CD8-positive, alpha-beta memory T cell (primary cell): ENCODE measurements at places on chromosomes 1 and 21. TPM values are rescaled to one million over a fixed set of nuclear protein-coding genes. Genes with fewer than 3 reads are reported as not detected.

REN gene
- not detected for total RNA-seq

CFAP74 gene
- total RNA-seq, result not detected

DNA sequence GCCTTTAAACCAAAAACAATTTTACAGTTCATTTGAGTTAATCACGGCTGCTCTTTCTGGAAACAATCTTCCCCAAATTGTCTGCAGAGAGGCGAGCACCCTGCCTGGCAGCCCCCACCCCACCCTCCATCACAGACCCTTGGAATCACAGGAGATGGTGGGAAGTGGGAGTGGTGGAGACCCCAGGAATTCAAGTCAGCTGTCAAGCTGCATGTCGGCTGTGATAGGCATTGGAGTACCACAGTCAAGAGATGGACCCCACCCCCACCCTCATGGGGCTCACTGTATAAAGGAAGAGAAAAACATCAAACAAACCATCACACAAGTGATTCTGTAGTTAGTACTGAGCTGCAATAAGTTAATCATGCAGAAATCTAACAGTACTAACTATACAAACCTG is 360.4 kb downstream of the MATN1 start:
- no peaks in the 10 kb centered on the region for H3K27me3 ChIP-seq
- no peak overlapping the region for H3K27ac ChIP-seq
- H3K36me3 ChIP-seq, result no peaks in the 10 kb centered on the region
- no peak for DNase-seq
- H3K4me3 ChIP-seq, result no peak overlapping the region

DNA sequence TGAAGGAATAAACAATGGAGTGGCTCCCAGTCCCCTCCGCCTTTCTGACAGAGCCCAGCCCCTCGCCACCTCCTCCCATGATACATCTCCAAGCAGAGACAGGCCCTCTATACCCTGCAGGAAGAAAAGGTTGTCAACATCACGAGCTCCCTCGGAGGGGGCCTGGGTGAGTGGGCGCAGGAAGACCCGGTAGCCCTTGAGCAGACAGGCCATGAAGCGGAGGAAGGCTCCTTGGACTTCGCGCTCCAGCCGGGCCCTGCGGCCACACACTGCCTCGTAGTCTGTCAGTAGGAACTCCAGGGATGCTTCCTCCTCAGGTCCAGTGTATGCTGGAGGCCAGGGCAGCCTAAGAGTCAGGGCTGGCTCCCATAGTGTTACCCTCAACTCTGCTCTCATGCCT is 7.0 kb downstream of the DENND4B start:
- peaks cover 63% of the 10 kb centered on the region for H3K36me3 ChIP-seq
- no peak overlapping the region for H3K27ac ChIP-seq
- H3K4me3 ChIP-seq, result no peak overlapping the region

DNA sequence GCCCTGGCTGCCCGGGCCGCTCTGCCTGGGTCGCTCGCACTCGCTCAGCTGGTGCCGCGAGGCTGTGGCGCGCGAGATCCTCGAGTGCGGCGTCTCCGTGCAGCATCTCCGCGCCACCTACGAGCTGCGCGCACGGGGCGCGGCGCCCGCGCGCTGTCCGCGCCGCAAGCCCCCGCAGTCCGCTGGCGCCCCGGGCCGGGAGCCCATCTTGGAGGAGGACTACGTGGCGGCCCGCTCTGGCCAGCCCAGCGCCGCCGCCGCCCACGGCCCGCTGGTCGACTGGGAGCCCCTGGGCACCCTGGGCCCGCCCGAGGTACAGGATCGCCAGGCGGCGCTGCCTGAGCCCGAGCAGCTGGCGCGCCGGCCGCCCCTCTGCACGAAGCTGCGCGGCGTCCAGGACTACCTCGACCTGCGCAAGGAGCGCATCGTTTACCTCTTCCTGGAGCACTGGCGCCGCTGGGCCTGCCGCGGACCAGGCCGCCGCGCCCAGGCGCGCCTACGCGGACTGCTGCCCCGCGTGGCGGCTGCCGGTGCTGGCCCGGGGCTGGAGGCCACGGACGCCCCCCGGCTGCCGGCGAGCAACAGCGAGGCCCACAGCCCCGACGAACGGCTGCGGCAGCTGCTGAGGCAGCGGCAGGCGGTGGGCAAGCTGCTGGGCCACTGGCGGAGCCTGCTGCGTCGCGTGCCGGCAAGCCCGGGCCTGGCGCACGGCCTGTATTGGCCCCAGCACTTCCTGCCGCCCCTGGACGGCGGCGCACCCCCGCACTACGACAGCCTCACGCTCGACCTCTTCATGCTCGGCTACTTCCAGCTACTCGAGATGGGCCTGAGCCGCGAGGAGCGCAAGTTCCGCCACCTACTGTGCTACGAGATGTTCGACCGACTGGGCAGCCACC is 10.9 kb downstream of the TNFRSF25 start:
- no peak overlapping the region for H3K4me3 ChIP-seq
- H3K27me3 ChIP-seq, result peaks cover 9% of the 10 kb centered on the region
- H3K27ac ChIP-seq, result no peak overlapping the region

NPL gene
- total RNA-seq, result 12.3 TPM
